ENCODE measurements at places on chromosomes 11 and 22.
A peak's percentile ranks its signal among the peaks of the same experiment; 100 is the strongest.

DNA sequence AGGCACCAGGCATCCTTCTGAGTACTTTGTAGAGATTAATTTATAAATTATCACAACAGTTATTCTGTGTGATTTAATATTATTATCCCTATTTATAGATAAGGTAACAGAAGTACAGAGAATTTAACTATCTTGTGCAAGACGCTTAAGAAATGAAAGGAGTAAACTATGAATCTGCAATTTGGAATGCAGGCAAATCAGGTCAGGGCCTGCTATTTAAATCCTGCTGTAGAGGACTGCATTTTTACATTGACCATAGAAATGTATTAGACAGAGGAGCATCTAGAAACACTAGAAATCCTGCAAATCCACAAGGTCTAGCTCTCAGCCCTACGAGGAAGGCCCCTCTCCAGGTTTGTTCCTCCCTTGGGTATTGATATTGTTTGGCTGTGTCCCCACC is 336.2 kb downstream of the ETS1 start:
- DNase-seq, result no peak

- no peak for DNase-seq
These were observed 59.0 kb upstream of the KCNQ1OT1 start for GRCh38 chr11:2758751-2759150.

DNA sequence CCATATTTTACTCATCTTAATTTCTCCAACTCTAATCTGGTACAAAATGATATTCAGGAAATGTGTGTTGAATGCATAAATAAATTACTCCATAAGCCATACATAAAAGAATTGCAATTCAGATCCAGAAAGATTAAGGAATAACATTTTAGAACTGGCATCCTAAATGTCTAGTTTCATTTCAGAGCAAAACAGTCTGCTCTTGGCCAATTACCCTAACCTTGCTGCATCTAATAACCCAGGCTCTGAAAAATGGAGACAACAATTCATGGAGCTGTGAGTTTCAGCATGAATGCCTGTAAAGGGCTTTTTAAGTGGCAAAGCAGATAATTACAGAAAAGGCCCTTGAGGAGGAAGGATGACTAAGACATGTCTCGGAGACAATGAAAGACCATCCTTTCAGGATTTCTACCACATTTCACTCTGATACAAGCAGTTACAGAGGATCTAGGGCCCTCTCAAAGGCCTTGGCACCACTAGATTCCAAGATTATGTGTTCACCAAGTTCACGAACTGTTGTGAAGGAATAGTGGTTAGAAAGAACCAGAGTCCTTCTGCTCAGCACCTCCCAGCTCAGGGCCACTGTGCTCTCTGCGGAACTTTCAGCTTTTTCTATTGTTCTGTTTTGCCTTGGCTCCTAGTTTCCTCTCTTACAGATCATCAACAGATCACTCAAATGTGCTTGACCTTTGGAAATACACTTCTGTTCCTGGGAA is 157.6 kb upstream of the BLID start:
- DNase-seq, result no peak

GRCh38 chr11:114827736-114828135 is 149.4 kb downstream of the NXPE2 start:
- no peak for DNase-seq

DNA sequence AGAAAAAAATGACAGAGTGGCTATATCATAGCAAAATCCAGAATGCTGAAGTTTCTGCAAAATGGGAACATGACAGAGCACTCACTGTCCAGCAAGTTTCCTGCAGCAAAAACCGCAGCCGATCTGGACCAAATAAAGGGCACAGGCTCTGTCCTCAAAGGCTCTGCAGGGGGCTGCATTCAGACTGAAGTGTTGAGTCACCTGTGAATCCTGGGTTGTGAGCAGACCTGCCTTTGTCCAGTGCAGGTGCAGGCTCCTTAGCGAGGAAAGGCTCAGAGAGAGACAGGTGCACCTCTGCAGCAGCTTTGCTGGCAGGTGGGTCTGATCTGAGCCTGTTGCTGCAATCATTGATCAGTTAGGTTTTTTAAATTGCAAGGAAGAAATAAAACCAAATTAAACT is 29.3 kb upstream of the NFAM1 start:
- DNase-seq, result peak; percentile 69

- DNase-seq, result no peak
These were observed 302.6 kb upstream of the FAT3 start for GRCh38 chr11:91921974-91922373.

DNA sequence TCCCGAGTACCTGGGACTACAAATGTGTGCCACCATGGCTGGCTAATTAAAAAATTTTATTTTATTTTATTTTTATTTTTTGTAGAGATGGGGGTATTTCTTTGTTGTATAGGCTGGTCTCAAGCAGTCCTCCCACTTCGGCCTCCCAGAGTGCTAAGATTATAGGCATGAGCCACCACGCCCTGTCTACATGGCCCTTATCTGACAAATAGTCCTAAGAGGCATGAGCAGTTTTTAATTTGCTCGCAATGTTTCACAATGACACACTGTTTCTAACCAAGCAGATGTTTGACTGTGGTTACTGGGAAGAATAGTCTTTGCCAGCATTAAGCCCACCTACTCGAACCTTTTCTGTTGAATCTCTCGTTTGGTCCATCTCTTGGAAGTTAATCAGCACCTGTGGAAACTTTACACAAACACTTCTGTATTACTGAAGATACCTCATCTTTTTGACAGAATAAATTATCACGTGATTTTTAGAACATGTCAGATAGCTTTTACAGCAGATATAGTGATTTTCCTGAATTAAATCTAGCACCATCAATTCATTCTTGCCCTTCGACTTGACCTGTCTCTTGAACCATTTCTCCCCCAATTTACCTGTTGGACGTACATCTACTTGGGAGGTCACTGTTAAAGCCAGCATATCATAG is 71.4 kb downstream of the MTMR3 start:
- DNase-seq, result no peak

GRCh38 chr22:27197618-27198017 is 540.2 kb downstream of the MIAT start:
- no peak for DNase-seq

- no peak for DNase-seq
These were observed 6.3 kb downstream of the HTATIP2 start for GRCh38 chr11:20369826-20370225.
